ENCODE measurements at places on chromosomes 4 and X. TPM values are rescaled to one million over a fixed set of nuclear protein-coding genes. Genes with fewer than 3 reads are reported as not detected.

The SOWAHD gene
- total RNA-seq: not detected

The TCP11X2 gene
- not detected for total RNA-seq

GRCh38 chr4:107520368-107520767 lies 199.7 kb downstream of the PAPSS1 start:
- DNase-seq: no peak

DNA sequence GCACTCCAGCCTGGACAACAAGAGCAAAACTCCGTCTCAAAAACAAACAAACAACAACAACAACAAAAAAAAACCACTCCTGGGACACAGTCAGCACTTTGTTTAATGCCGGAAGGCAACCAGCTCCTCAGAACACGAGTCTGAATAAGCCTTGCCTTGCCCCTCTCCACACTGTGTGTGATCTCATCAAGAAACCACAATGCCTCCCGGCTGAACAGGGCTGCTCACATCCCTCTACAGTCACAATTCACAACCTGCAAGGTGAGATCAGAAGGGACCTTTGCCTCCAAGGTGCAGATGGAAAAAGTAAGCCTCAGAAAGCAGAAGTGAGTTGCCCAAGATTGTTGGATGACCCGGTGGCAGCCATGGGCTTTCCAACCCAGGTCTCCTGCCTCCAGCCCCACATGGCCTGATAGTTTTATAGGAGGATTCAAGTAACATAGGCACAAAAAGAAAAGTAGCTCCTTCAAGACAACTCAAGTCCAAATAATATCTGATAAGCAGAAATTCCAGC lies 80.8 kb downstream of the JAKMIP1 start:
- no peak for DNase-seq

DNA sequence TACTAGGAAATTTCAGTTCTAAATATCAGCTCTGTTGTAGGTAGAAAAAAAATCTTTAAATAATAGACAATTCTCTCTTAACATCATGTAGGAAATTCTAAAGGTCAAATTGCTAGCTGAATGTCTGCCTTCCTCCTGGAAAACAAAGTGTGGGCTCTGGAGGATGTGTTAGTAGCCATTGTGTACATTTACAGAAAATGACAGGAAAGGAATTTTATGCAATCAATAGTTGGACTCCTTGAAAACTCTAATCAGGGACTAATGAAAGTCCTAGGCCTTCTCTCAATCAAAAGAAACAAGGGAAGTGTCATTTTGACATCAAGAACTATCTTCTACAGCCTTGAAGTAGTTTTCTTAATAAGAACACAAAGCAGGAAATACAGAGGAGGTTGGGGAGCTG lies 174.6 kb downstream of the ANKRD50 start:
- DNase-seq: no peak

All from Calu3 (cell line).